ENCODE measurements at places on chromosomes 5 and 9.

GRCh38 chr5:76413746-76414145 is 10.7 kb downstream of the IQGAP2 start:
- no peaks in the 10 kb centered on the region for H3K36me3 ChIP-seq
- H3K27ac ChIP-seq, result no peak overlapping the region
- H3K4me1 ChIP-seq, result peaks cover 17% of the 10 kb centered on the region
- H3K4me3 ChIP-seq, result no peak overlapping the region
- H3K27me3 ChIP-seq, result no peaks in the 10 kb centered on the region

DNA sequence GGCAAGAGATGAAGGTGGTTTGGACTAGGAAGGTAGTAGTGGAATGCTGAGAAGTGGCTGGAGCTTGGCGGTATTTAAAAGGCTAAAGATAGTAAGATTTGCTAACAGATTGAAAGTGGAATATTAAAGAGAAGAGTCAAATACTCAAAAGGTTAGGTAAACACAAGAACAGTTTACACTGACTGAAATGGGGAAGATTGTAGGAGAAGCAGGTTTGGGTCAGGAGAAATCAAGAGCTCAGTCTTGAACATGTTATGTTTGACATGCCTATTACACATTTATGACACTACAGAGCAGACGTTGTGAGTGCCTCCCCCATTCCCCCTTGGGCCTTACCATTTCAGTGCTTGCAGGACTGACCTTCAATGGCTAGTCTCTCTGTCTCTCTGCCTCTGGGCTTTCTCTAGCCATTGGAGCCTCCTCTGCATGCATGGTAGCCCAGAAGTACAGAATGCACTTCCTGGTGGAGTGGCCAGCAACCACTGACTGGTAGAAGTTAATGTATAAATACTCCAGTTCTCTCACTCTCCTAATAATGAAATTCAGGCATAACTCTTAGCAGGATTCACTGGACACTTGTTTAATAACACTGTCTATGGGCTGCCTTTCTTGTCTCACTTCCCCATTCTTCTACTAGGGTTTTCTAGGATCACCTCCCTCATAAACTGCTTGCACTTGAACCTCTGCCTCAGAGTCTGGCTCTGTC is 56.8 kb downstream of the HMGCS1 start:
- peaks cover 6% of the 10 kb centered on the region for H3K4me1 ChIP-seq
- no peak for DNase-seq
- no peaks in the 10 kb centered on the region for H3K27me3 ChIP-seq
- H3K4me3 ChIP-seq, result no peak overlapping the region

GRCh38 chr5:122967625-122968024 is 68.9 kb downstream of the PPIC start:
- H3K27me3 ChIP-seq, result no peaks in the 10 kb centered on the region
- no peak for DNase-seq
- no peaks in the 10 kb centered on the region for H3K4me1 ChIP-seq
- H3K4me3 ChIP-seq, result no peak overlapping the region
- no peak overlapping the region for H3K27ac ChIP-seq

DNA sequence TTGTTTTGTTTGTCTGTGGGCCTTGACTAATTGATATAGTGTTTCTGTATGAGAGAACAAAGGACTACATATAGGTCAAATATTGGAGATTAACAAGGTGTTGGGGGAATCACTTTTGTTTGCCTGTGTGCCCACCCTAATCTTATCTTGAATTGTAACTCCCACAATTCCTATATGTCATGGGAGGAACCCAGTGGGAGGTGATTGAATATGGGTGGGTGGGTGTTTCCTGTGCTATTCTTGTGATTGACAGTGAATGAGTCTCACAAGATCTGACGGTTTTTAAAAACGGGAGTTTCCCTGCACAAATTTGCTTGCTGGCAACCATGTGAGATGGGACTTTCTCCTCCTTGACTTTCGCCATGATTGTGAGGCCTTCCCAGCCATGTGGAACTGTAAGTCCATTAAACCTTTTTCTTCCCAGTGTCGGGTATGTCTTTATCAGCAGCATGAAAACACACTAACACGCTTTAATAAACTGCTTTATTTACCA is 64.9 kb upstream of the HSPB3 start:
- no peaks in the 10 kb centered on the region for H3K27me3 ChIP-seq
- H3K4me1 ChIP-seq, result no peaks in the 10 kb centered on the region
- H3K27ac ChIP-seq, result no peak overlapping the region
- no peak overlapping the region for H3K4me3 ChIP-seq
- no peaks in the 10 kb centered on the region for H3K36me3 ChIP-seq

DNA sequence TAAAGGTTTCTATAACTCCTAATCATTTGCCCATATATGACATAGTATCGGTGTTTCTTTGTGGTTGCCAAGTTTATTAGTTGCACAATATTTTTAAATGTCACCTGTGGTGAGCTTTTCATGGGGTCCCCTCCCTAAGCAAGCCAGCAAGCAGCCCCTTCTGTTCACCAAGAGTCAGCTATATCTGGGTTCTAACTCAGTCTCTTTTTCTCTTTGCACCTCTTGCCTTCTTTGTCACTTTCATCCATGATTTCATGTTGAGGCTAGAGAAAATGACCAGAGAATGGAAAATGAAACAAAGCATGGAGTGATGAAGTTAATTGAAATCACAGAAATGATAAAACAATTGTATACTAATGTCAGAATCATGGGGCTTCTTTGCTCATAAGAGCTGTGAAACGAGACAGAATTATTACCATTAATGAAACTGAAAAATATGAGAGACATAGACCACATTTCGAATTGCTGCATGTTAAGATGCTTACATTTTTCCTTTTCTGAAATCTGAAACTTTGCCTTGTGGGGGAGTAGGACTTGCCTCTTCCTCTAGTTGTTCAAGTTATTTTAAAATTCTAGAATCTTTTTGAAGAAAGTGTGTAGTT is 75.7 kb downstream of the CAMK4 start:
- H3K27me3 ChIP-seq, result no peaks in the 10 kb centered on the region
- no peaks in the 10 kb centered on the region for H3K36me3 ChIP-seq
- H3K4me3 ChIP-seq, result no peak overlapping the region
- no peak overlapping the region for H3K27ac ChIP-seq
- no peak for DNase-seq

GRCh38 chr5:113022661-113023060 is 46.1 kb downstream of the DCP2 start:
- H3K36me3 ChIP-seq, result peaks cover 16% of the 10 kb centered on the region
- H3K27ac ChIP-seq, result no peak overlapping the region
- no peak for DNase-seq
- H3K4me1 ChIP-seq, result peaks cover 1% of the 10 kb centered on the region
- no peaks in the 10 kb centered on the region for H3K27me3 ChIP-seq

GRCh38 chr5:10778179-10778910 is 17.3 kb upstream of the DAP start:
- no peak for DNase-seq
- no peaks in the 10 kb centered on the region for H3K36me3 ChIP-seq
- no peak overlapping the region for H3K27ac ChIP-seq
- H3K27me3 ChIP-seq, result no peaks in the 10 kb centered on the region
- no peak overlapping the region for H3K4me3 ChIP-seq

- no peak for DNase-seq
- no peak overlapping the region for H3K4me3 ChIP-seq
These were observed 143.7 kb downstream of the C5orf15 start for GRCh38 chr5:133824661-133825254.

- H3K4me1 ChIP-seq, result no peaks in the 10 kb centered on the region
- no peaks in the 10 kb centered on the region for H3K36me3 ChIP-seq
- H3K4me3 ChIP-seq, result no peak overlapping the region
- no peak overlapping the region for H3K27ac ChIP-seq
These were observed 262.3 kb downstream of the ARHGAP26 start for GRCh38 chr5:143032581-143032836.

GRCh38 chr5:82873452-82873851 is 203.7 kb downstream of the TMEM167A start:
- H3K4me3 ChIP-seq, result no peak overlapping the region
- DNase-seq, result no peak
- no peaks in the 10 kb centered on the region for H3K4me1 ChIP-seq
- H3K36me3 ChIP-seq, result no peaks in the 10 kb centered on the region
- H3K27me3 ChIP-seq, result no peaks in the 10 kb centered on the region

GRCh38 chr5:116137544-116138378 is 52.9 kb downstream of the COMMD10 start:
- no peaks in the 10 kb centered on the region for H3K4me1 ChIP-seq
- no peak overlapping the region for H3K4me3 ChIP-seq
- DNase-seq, result no peak
- no peaks in the 10 kb centered on the region for H3K27me3 ChIP-seq
- H3K27ac ChIP-seq, result no peak overlapping the region

- H3K4me3 ChIP-seq, result no peak overlapping the region
- DNase-seq, result no peak
- no peaks in the 10 kb centered on the region for H3K27me3 ChIP-seq
These were observed 284.5 kb upstream of the PTGER4 start for GRCh38 chr5:40395251-40395650.

DNA sequence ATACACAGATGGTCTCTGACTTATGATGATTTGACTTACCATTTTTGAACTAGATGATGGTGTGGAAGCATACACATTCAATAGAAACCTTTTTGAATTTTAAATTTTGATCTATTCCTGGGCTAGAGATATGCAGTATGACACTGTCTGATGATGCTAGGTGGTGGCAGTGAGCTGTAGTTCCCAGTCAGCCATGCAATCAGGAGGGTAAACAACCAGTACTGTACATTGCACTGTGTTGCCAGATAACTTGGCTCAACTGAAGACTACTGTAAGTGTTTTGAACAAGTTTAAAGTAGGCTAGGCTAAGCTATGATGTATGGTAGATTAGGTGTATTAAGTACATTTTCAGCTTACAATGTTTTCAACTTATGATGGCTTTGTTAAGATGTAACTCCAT is 859.1 kb upstream of the ARRDC3 start:
- H3K4me1 ChIP-seq, result no peaks in the 10 kb centered on the region
- no peak for DNase-seq
- H3K27me3 ChIP-seq, result no peaks in the 10 kb centered on the region
- no peak overlapping the region for H3K27ac ChIP-seq
- H3K4me3 ChIP-seq, result no peak overlapping the region
- H3K36me3 ChIP-seq, result no peaks in the 10 kb centered on the region

DNA sequence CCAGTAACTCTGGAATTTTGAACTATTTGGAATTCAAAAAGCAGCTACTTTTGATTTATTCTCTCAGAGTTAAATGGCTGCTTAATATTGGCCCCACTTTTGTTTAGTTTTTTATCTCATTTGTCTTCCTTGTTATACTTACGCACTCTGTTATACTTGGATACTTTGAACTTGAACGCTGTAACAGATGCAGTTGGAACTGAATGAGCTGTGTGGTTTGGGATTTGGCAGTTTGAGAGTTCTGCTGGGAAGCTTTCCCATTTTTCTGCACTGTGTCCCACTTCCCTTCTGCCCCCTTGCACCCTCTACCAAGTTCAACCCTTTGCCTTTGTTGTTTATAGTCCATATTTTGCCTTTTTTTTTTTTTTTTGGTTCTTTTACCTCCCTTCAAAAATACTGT is 3.8 kb downstream of the RHOBTB3 start:
- peaks cover 46% of the 10 kb centered on the region for H3K4me1 ChIP-seq
- no peak for DNase-seq
- peak overlapping the region; percentile 73 for H3K27ac ChIP-seq

- DNase-seq, result no peak
- H3K36me3 ChIP-seq, result no peaks in the 10 kb centered on the region
- no peak overlapping the region for H3K4me3 ChIP-seq
- H3K27ac ChIP-seq, result no peak overlapping the region
These were observed 116.7 kb downstream of the NR6A1 start for GRCh38 chr9:124654431-124654830.
